SK-N-SH (cell line): ENCODE measurements at places on chromosomes 6 and 20. TPM values are rescaled to one million over a fixed set of nuclear protein-coding genes. Genes with fewer than 3 reads are reported as not detected.

GRCh38 chr6:40274058-40274457 lies 313.1 kb downstream of the LRFN2 start:
- DNase-seq, result no peak

GRCh38 chr6:169845426-169846285 lies 94.2 kb downstream of the ERMARD start:
- no peak for DNase-seq

The PRICKLE4 gene
- polyA plus RNA-seq, result 3.9 and 5.0 TPM in 2 replicates

DNA sequence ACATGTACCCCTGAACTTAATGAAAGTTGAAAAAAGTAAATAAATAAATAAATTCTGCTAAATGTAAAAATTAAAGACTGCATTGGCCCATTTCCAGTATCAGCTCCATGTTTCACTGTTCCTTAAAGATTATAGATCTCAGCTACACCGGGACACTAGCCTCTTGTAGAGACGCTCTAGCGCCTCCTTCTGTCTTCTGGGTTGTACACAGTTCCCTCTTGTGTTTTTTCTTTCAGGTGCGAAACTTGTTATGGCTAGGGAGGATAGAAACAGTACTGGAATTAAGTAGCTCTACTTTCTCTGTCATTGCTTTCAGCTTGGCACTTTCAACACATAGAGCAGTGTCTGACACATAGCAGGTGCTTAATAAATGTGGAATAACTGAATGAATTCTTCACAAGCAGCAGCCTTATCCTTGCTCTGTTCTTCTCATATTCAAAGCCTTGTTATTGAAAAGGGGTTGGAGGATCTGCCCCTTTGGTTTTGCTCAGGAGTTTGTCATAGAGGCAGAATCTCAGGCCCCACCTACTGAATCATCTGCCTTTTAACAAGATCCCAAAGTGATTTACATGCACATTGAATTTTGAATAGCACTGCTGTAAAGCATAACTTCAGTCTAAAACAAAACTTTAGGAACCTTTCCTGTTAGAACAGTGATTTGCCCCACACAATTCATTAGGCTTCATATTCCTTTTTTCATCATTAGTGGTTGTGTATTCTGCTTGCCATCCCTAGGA lies 92.3 kb downstream of the FIG4 start:
- no peak for DNase-seq

- no peak for DNase-seq
Measured at GRCh38 chr6:99611148-99611547, 4.5 kb downstream of the PRDM13 start.

DNA sequence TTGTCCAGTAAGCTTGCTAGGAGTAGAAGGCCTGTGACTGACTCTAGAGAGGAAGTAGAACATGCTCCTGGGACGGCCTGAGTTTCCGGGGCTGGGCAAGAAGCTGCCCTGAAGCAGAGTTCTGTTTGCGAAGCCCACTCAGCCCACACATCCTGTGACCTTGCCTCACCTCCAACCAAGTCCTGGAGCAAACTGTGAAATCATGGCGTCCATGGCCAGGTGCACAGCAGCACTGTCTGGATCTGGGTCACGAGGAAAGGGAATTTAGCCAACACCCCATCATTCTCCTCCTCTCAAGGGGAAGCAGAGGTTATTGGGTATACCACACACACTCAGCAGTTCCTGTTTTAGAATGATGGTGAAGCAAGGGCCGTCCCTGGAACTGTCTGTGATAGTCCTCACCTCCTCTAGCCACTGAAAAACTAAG lies 87.5 kb downstream of the CRYBG1 start:
- DNase-seq, result no peak

DNA sequence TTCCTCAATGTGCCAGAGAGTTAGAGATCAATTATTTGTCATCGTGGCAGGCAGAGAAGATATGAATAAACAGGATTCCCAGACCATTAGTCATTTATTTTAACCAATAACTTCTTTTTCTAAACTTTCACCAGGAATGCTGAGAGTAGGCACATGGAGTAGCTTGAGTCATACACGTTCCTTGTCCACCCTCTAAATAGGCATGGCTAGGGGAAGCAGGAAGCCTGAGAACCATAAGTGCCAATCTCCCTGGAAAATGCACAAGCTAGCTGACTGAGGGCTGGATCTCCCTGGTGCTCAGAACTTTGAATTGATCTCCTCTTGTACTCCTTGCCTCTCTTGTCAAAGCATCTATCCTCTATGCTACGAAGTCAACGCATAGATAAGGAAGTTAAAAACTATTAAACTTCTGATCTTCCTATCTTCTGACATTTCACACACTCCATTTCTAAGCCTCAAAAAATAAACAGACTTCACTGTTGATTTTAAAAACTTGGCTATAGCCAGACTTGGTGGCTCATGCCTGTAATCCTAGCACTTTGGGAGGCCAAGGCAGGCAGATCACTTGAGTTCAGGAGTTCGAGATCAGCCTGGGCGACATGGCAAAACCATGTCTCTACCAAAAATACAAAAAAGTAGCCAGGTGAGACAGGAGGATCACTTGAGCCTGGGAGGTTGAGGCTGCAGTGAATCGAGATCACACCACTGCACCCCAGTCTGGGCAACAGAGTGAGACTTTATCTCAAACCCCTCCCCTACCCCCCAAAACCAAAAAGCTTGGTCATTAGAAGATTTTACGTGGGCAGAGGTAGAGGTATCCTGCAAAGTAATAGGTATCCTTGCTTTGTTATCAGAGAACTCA lies 11.8 kb downstream of the ADTRP start:
- DNase-seq, result no peak

The CST7 gene
- 0.07 and 0.08 TPM in 2 replicates for polyA plus RNA-seq

- no peak for DNase-seq
Measured at GRCh38 chr6:163547287-163547686, 132.8 kb downstream of the QKI start.

- no peak for DNase-seq
Measured at GRCh38 chr20:52789716-52790115, 182.4 kb upstream of the TSHZ2 start.

- no peak for DNase-seq
Measured at GRCh38 chr6:71393471-71393870, 104.9 kb downstream of the OGFRL1 start.

DNA sequence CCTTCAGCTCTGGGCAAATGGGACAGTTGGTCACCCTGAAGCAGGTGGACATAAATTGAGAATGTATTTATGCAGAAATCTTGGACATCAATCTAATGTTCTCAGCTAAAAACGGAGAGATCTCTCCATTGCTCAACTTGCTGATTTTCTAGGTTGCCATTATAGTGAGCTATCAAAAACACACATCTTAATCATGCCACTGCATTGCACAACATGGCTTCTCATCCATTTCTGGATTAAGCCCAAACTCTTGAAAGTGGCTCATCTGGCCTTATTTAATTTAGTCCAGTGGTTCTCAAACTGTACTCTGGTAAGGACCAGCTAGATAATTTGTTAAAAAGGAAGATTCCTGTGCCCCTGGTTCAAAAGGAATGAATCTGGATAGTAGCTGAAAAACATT lies 324.9 kb upstream of the CITED2 start:
- no peak for DNase-seq

DNA sequence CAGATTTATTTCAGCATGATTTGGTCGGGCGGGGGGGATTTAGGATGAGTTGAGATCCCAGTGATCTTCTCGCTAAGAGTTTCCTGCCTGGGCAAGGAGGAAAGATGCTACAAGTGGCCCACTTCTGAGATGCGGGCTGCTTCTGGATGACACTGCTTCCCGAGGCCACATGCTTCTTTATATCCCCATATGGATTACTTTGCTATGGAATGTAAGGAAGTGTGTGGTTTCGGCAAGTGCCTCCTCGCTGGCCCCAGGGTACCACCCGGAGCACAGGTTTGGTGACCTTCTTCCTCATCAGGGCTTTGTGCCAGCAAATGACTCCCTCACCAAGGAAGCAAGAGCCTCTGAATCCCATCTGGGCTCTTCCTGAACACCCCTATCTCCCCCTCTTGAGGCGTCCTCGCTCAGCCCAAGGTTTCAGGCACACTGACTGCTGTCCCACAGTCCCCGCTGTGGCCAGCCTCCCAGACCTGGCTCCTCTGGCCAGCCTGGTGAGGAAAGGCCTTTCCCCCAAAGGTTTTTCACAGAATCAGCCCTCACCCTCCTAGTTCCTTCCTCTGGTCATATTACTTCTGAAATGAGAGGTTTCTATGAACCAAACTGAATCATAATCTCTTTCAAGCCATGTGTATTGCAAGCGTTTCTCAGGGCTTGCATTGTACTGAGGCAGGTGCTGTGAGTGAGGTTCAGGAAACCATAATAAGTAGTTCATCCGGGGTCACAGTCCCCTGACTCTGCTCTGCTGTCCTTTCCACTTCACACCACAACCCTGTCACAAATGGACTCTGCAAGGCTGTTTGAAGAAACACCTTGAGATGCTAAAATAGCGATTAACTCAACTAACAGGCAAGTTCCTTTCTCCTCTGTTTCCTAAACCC lies 41.7 kb upstream of the IL17A start:
- no peak for DNase-seq

GRCh38 chr6:26222571-26222970 lies 135.3 kb downstream of the HFE start:
- no peak for DNase-seq

The CYP39A1 gene
- not detected in 2 replicates for polyA plus RNA-seq

The REM1 gene
- 6.1 and 7.1 TPM in 2 replicates for polyA plus RNA-seq

DNA sequence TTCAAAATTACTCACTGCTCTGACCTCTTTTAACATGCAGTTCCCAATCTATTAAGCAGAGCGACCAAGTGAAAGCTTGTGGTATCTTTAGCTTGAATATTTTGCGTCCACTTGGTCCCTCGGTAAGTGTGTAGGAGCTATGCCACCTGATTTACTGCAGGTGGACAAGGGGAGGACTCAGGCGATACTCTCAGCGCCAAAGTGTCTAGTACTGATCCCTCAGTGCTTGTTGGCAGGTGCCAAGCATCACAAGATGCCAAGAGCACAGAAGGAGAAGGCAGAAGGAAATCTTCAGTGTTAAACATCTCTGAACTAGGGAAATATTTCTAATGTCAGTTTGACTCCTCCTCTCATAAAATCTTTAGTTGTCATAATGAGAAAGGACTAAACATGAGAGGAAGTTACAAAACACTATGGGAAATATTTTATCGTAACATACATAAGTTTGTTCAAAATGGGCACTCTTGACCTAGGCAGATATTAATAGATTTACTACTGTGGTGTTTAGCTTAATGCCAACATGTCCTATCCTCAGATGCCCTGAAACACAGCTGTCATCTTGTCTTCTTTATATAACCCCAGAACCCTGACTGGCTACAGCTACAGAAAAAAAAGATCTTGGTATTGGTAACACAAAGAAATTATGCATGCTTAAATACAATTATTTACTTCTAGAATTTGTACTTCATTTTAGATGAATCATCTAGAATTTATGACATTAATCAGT lies 19.5 kb downstream of the NHLRC1 start:
- no peak for DNase-seq
